ENCODE measurements at places on chromosomes 3 and 15. TPM values are rescaled to one million over a fixed set of nuclear protein-coding genes. Genes with fewer than 3 reads are reported as not detected.

DNA sequence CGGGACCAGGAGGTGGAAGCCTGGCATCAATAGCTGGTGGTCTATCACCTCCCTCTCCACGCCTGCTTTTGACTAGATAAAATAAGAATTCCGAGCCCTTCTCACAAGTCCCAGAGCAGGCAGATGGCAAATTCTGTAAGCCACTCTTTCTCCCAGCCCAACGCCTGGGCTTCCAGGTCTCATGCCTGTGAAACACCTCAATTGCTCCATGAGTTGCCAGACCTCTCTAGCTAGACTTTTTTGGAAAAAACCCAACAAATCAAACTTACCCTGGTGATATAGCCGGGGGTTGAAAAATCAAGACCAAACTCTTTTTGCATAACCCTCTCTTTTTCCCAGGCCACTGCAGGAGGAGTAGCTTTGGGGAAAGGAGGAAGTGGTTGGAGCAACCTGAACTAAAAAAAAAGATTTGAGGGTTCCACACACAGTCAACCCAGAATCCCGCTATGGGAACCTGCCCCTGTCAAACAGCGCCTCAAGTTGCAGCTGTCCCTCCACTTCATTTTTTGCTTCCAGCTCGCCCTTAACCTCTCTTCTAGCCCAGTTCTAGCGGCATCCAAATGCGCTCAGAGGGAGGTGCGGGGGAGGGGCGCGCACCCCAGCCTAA is 7.0 kb downstream of the BHLHE40 start:
- peak overlapping the region; percentile 64 for H3K4me3 ChIP-seq
- peak overlapping the region; percentile 98 for H3K27ac ChIP-seq
- peaks cover 51% of the 10 kb centered on the region for H3K4me1 ChIP-seq
- no peaks in the 10 kb centered on the region for H3K27me3 ChIP-seq

DNA sequence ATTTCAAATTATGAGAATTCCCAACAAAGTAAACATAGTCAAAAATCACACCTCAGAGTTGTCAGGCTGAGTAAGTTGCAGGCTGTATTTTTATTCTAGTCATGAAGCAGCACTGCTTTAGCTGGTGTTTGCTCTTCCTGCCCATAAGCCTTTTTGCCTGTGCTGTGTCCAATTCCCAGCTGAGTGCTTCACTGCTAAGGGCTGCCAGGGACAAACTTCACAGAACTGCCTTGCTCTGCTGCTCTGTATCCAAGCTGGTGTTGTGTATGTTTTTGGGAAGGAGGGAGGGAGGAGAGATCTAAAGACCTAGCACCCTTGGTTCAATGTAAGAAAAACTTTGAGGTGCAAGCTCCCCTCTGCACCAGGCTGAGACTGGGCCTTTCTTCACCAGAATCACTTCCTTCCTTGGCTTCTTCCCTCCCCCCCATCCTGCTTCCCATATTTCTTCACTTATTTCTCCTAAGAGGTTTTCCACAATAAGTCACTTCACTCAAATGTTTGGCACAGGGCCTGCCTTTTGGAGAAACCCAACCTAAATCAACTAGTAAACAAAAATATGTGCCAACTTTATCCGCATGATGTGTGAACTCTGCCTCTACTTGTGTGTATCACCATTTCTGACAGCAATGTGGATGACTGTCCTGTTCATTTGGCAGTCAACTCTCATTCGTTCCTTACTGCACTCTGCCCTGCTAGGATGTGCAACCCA is 156.1 kb downstream of the TBL1XR1 start:
- no peaks in the 10 kb centered on the region for H3K4me1 ChIP-seq
- no peak overlapping the region for H3K27ac ChIP-seq
- H3K36me3 ChIP-seq: peaks cover 52% of the 10 kb centered on the region
- DNase-seq: peak; percentile 39
- no peak overlapping the region for H3K4me3 ChIP-seq

GRCh38 chr3:77267589-77267988 is 227.7 kb downstream of the ROBO2 start:
- no peak overlapping the region for H3K27ac ChIP-seq
- no peaks in the 10 kb centered on the region for H3K36me3 ChIP-seq
- H3K4me1 ChIP-seq: no peaks in the 10 kb centered on the region
- no peak overlapping the region for H3K4me3 ChIP-seq

GRCh38 chr15:94008104-94009074 is 223.0 kb upstream of the MCTP2 start:
- no peaks in the 10 kb centered on the region for H3K36me3 ChIP-seq
- no peak overlapping the region for H3K4me3 ChIP-seq
- H3K27me3 ChIP-seq: no peaks in the 10 kb centered on the region
- H3K4me1 ChIP-seq: no peaks in the 10 kb centered on the region

GRCh38 chr15:92079647-92080255 is 226.2 kb downstream of the SLCO3A1 start:
- H3K27ac ChIP-seq: no peak overlapping the region
- no peak overlapping the region for H3K4me3 ChIP-seq
- DNase-seq: no peak

Gene CAPN7
- 28.3 TPM for total RNA-seq

Data from GM23248 (cell line).